C1 segment of cervical spinal cord (tissue), 14 donors: ENCODE measurements at places on chromosomes 16 and 17.

DNA sequence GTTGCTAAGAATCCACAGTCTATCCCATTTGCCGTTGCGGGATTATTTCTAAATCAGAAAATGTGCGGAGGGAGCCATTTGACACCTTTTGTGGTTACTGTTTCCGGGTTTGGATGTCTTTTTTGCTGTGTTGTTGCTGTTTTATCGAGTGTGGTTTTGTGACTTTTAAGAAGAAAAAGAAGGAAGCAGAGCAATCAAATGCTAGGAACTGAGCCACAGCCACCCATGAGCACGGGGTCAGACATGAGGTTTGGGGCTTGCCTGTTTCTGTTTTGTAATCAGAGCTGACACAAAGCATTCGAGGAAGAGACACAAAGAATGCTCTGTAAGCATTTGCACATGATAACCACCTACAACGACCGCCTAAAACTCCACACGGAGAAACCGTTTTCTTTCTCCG is 53.1 kb upstream of the CHMP6 start:
- DNase-seq = peak; percentile 13

DNA sequence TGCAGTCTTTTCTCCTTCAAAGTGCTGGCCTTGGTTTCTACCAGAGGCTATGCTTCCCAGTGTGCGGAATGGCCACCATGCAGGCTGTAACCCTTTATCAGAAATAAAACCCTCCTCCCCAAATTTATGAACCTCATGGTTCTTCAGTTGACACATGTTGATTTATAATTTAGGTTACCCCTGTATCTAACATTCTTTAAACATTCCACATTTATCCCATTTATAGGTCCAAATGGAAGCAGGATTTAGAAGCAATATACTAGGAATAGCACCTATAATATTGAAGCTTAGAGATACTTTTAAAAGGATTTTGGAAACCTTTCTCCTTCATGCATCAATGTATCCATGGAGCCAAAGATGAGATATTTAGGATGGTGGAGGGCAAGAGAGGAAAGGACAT is 438.8 kb upstream of the C16orf82 start:
- DNase-seq = no peak

DNA sequence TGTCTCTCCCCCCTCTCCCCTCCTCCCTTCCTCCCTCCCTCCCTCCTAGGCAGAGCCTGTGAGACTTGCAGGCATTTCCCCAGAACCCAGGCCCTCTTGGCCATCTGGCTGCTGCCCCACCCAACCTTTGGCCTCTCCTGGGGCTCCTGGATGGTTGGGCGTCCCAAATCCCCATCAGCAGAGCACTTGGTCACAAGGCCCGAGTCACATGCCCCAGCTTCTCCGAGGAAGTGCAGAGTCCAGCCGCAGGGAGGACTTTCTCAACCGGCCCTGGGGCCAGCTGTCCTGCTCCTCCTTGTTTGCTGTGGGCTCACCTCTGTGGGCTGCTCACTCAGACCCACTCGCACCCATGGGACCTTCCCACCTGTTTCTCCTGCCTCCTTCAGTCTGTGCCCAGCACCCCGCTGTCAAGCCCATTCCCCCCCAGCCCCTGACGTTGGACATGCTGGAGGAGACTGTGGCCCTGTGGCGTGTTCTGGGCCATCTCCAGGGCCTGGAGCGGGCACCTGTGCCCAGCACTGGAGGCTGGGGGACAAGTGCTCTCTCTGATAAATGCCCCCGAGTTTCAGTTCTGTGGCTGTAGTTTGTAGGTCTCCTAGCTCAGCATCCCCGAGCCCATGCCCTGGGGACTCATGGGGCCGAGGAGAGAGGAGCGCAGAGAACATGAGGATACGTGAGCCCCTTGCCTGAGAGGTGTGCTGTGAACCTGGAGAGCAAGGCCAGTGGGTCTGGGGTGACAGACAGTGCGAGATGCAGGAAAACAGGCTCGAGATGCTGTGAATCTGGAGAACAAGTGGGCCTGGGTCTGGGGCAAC is 42.3 kb upstream of the ZNF750 start:
- DNase-seq = peak; percentile 10

DNA sequence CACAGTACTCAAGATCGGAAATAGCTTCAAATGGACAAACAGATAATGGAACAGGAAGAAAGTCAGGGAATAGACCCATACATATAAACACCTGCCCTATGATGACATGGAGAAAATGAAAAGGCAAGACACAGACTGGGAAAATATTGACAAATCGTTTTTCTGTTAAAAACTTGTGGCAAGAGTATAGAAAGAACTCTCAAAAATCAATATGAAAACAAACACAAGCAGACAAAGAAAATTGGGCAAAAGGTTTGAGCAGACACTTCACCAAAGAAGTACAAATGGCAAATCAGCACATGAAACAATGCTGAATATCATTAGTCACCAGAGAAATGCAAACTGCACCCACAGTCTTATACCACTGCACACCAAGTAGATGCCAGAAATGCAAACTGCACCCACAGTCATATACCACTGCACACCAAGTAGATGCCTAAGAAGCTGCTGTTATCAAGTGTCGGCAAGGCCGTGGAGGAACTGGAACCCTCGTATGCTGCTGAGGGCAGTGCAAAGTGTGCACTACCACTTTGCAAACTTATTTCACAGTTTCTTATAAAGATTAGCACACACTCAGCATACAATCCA is 123.5 kb upstream of the CHMP6 start:
- DNase-seq = no peak

DNA sequence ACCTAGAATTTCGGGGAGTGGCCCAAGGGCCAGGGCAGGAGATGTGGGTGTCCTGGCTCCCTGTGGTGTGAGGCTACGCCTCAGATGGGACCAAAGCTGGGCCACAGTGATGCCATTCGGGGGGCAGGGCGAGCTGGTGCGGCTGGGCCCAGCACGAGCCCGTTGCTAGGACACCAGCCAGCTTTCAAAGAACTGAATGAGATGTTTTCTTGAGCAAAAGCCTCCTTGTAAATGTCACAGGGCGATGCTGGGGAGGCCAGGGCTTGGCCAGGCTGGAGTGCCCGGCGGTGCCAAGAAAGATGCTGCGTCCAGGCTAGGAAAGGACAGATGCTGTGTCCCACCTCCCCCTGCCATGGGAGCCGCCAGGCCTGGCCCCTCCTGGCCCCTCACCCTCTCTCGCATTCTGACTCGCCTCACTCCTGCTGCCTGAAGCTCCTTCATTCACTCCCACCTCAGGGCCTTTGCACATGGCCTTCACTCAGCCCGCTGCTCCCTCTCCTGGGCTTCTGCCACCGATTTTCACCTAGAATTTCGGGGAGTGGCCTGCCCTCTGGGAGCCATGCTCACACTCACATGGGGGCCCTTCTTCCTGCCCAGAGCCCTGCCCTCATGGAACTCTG is 39.1 kb downstream of the CPNE2 start:
- peak; percentile 74 for DNase-seq

DNA sequence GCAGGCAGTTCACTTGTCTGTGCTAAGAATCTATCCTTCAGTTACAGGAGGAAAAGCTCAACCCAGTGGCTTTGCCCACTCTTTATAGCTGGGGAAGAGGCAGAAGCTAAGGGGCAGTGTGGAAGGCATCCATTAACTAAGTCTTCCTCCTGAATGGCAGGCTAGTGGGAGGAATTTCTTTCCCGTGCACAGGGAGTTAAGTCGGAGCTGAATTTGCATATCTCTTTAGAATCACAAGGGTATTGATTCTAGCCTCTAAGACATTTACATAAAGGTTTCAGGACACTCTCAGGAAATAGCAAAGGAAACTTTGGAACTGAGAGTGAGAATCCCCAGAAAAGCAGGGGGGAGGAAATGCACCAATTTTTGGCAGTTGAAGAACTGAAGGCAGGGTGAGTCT is 245.6 kb downstream of the CA10 start:
- DNase-seq = no peak
